ENCODE measurements at places on chromosomes 7 and 10.

- DNase-seq: no peak
Observed at GRCh38 chr10:89351412-89351779, 23.6 kb downstream of the IFIT3 start.

- DNase-seq: no peak
Observed at GRCh38 chr10:117616179-117616578, 73.6 kb downstream of the EMX2 start.

DNA sequence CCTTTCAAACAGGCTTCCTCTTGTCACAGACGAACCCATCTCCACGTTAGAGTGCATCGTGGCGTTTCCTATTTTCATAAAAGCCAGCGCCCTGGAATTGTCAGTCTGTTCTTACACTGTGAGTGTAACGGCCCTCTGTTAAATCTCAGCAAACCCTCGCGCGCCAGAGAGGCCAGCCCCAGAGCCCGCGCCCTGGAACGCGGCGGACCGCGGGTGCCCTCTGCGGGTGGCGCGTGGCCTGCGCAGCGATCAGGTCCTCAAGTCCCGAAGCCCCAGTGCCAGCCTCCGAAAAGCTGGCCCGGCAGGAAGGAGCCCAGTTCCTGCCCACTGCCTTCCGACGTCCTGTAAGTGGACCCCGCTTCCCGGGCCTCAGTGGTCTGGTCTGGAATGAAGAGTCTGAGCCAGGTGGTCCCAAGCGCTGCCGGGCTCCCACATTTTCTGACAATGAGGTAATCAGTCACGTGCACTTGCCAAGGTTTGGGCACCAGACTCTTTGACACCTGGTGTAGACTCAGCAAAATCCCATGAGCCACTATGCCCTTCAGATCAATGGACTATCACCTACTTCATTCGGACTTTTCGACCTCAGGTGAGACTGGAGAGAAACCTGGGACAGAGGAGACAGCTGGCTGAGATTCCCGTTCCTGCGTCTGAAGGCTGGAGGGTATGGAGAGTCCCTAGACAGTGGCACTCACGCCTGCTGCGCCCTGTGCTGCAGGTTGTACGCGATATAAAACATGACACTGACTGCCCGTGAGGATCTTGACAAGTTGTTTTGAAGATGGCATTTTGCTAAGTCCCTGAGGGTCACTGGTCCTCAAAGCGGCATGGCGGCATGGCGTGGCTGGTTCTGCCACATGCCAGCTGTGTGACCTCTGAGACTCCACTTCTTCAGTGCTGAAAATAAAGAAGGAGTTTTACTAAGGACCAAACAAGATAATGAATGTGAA, 109.4 kb upstream of the LANCL2 start:
- DNase-seq: peak; percentile 25

DNA sequence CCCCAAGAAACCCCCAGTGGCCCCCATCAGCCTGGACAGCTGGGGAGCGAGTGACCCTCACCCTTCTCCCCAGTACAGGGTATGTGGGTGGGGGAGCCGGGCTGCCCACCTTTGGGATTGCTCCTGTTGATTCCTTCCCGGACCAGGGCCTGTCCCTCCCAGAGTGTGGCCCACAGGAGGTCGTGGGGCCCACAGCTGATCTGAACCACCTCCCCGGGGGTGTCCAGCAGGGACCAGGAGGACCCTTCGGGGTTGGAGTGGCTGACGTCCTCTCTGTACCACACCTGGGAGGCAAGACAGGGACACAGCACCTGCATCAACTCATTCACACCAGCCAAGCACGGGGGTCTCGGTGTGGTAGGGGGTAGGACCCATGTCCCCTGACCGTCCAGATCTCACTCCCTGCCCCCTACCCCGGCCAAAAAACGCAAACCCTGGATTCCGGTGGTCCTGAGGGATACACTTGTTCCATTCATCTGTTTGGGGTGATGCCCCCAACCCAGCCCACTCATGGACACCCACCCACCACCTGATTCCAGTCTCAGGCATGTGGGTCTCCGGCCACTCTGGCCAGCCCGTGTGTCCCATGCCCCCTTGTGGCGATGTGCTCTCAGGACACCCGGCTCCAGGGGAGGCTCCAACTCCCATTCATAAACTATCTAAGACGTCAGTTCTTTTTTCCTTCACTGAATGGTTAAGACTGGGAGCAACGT, 10.9 kb downstream of the TECPR1 start:
- DNase-seq: peak; percentile 20

- peak; percentile 20 for DNase-seq
Observed at GRCh38 chr7:128236924-128237586, 4.0 kb upstream of the LEP start.

- no peak for DNase-seq
Observed at GRCh38 chr7:45993621-45994020, 72.5 kb upstream of the IGFBP3 start.

GRCh38 chr7:75638594-75639070, 100.1 kb downstream of the HIP1 start:
- DNase-seq: peak; percentile 16

- no peak for DNase-seq
Observed at GRCh38 chr7:1696671-1697498, 26.8 kb downstream of the ELFN1 start.

DNA sequence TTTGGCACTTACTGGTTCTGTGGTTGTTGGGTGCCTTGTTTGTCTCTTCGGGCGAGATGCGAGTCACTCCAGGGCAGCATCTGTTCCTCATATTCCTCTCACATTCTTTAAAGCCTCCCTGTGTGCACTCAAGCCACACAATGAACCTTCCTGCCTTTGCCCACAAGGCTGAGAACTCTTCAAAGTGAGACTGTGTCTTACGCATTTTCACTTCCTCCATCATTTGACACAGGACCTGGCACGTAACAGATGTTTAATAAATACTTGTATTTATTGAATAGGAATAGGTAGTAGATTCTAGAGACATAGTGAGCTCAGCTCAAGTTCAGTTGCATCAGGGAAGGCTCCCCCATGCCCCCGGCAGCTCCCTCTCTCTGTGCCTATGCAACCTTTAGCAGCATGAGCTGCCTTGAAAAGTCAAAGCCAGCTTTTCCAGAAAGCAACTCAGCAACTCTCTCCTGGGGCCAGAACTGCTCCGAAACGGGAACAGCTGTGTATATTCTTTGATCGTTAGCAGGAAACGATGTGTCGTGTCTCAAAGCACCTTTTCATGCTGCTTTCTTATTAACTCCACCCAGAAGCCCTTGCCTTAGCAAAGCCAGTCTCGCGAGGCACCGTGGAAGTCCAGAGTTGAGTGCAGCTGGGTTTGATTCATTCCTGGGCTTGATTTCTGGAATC, 97.5 kb downstream of the PFKFB3 start:
- DNase-seq: no peak

GRCh38 chr10:121330563-121330962, 267.7 kb downstream of the FGFR2 start:
- no peak for DNase-seq

GRCh38 chr7:26919906-26920493, 55.6 kb upstream of the SKAP2 start:
- no peak for DNase-seq

DNA sequence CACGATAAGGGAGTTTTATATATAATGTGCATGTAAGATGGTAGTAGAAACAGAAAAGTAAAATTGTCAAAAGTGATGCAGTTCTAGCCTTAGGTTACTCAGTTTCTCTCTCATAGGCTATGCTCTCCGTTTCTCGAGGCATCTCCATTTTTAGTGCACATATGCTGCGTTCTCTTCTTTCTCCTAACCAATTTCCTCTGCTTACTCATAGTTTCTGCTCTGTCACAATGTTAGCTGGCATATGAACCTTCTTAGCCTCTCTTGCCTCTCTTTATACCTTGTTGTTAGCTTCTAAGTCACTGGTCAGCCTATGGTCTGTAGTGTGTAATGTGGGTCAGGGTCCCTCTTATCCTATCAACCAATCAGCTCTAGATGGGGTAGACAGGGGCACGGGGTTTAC, 280.6 kb upstream of the ETV1 start:
- DNase-seq: no peak

DNA sequence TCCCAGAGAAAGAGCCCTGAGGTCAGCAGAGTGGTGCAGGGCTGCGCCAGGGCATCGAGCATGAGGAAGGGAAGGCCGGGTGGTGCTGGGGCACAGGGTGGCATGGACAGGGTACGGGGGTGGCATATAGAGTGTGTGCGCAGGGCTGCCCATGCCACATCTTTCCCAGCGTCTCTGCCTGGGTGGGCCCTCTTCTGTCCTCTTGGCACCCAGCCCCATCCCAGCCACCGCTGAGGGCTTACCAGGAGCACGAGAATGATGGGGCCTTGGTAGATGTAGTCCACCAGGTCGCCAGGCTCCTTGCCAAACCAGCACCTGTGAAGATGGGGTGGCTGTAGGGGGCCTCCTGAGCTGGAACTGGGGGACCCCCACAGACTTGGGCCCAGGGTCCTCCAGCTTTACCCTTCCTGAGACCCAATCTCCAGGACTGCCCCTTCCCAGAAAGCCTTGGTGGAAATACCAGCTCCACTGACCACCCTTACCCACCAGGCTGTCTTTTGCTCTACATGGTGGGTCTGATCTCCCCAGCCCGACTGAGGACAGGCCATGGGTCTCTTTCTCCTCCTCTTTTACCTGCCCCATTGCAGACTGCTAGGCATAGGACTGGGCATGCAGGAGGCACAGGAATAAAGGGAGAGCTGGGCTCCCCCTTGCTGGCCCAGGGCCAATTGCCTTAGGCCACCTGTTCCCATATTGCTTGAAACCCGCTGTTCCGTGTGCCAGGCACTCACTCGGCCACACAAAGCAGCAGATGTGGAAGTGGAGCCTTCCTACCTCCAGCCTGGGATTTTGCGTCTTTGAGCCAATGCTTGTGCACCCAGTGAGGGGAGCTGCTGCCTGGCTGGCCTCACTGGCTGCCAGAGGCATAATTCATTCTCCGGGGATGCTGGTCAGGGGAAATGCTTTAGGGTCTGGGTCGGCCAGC, 21.7 kb downstream of the CRHR2 start:
- no peak for DNase-seq

DNA sequence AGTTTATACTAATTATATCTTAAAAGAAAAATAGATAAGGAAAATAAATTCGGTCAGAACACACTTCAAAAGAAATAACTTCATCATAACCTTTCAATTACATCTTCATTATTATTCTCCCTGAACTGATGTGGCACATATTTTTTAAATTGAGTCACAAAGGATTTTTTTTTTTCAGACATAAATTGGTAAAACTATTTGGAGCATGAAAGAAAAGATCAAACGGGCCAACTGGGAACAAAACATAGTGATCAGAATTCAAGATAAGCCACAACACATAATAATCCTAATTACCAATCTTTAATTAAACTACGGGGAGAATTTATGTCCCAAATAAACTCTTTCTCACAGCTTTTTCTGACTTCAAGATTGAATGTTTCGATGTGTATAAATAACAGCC, 258.2 kb upstream of the MAGI2 start:
- no peak for DNase-seq

- no peak for DNase-seq
Observed at GRCh38 chr10:50437248-50437647, 185.9 kb upstream of the ASAH2 start.

DNA sequence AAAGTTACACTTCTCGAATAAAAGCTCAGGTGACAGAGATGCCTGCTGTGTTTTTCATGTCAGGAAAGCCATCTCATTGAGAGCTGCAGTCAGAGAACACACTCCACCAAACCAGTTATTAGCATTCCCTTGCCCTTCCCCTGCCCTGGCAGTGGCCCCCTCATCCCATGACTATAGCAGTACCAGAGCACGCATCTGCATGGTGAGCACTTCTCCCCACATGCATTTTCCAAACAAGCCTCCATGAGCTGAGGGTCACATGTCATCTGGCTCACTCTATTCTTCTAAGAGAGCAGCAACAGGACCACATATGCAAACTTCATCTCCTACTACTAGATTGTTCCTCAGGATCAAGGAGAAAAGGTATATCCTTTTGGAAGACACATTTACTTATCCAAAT, 42.4 kb upstream of the FGL2 start:
- no peak for DNase-seq

DNA sequence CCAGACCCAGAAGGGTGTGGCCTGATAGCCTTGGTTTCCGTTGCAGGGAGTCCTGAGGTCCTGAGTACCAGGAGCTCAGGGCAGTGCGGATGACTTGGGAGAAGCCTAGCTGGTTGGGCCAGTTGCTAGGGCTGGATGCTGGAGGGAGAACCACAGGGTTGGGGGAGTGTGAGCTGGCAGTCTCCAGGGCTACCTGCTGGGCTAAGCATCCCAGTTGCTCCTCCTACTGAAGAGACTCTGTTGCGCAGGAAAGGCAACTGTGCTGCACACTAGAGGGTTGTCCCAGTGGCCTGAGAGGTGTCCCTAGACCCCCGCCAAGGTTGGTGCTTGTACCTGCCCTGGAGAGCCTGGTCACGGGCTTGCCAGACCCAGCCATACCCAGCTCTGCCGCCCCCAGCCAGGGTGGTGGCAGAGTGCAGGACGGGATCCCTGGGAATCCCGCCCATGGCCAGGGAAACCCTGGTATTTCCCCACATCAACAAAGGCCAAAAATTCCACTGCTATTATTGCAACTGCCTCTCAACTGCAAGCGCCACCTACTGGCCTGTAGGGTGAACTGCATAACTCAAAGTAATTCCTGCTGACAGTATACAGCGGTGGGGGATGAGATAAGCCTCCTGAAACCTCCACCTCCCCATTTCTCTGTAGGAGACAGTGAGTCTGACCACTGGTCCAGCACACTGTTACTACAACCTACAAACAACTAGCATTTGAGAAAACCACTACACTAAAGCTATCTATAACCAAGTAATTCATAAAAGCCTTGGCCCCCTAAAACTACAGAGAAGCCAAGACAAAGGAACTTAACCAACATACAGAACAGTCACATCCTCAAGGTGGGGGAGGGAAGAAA, 67.6 kb upstream of the DDC start:
- DNase-seq: peak; percentile 40

GRCh38 chr7:70696201-70696754, 435.7 kb upstream of the GALNT17 start:
- no peak for DNase-seq

GRCh38 chr7:10723832-10724231, 249.8 kb upstream of the PHF14 start:
- DNase-seq: no peak

DNA sequence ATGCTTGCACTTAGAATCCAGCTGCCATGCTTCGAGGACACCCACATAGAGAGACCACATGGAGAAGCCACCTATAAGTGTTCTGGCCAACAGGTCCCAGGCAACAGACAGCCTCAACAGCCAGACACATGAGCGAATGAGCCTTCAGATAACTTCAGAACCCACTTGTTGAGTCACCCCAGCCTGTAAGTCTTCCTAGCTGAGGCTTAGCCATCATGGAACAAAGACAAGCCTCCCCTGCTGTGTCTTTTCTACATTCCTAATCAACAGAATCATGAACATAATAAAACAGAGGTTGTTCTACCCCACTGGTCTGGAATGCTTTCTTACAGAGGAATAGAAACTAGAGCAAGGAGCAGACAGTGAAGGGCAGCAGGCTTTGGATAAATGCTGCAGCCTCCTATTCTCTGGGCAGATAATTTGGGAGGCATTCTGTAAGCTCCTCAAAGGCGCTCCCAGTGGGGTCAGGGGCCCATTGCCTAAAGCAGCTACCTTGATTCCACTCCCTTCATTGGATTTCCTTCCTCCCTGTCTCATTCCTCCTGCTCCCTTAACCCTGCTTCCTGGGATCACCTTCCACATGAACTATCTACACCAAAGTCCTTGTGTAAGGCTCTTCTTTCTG, 4.6 kb downstream of the TLL2 start:
- no peak for DNase-seq
